ENCODE measurements at places on chromosomes 12 and 14.

- no peak for DNase-seq
Observed at GRCh38 chr12:92601176-92601575, 101.6 kb upstream of the PLEKHG7 start.

DNA sequence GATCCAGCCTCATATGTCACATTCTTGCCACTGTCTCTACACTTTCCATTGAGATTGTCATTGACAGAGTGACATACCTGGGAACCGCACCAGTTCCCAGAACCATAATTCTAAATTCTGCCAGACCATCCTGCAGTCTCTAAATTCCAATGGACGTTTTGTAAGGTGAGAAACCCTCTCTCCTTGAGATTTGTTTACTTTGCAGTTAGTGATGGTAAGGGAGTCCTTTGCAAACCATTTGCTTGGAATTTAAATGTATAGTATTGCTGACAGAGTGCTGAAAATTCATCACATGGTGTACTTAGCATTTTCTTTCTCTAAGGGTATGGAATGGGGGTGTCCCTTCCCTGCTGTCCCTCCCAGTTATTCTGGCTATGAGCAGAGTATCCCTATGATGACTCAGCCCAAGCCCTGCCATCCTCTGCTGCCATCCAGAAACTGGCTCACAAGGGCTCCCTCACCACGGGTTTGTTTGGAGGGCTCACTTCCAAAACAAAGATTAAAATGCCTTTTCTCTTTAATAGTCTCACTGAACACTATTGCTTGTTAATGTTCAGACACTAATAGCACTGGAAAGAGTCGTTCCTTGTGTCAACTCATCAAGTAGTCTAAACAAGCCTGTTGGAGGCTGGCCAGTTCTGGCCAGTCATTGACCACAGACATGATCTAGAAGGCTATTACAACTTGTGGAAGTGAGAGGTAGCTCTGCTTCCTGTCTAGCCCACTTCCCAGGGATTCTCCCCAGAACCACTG, 129.0 kb upstream of the HMGA2 start:
- peak; percentile 72 for DNase-seq

GRCh38 chr12:16261944-16262475, 15.5 kb downstream of the SLC15A5 start:
- DNase-seq = no peak

GRCh38 chr14:57987596-57988300, 121.9 kb upstream of the SLC35F4 start:
- DNase-seq = no peak

DNA sequence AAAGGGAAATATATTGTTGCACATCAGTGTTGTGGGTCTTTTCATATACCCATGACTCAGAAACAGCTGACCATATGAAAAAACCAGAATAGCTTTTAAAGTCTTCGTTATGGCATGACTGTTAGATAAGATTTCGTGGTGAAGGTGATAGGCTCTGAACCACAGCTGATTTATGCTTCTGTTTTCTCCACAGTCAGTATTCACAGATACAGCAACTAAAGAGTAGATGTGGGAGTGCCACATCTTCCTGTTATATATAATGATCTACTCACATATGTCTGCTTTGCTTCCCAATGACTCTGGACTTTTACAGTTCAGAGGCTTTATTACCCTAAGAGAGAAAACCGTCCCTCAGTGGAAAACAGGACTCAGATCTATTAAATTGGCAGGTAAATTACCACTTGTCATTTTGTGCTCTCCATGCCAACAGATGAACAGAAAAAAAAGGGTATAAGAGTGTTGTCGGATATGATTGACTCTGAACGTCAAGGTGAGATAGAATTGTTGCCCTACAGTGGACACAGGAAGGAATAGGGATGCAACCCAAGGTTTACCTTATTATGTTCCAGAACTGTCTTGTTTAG, 1037.1 kb downstream of the GALC start:
- DNase-seq = no peak

DNA sequence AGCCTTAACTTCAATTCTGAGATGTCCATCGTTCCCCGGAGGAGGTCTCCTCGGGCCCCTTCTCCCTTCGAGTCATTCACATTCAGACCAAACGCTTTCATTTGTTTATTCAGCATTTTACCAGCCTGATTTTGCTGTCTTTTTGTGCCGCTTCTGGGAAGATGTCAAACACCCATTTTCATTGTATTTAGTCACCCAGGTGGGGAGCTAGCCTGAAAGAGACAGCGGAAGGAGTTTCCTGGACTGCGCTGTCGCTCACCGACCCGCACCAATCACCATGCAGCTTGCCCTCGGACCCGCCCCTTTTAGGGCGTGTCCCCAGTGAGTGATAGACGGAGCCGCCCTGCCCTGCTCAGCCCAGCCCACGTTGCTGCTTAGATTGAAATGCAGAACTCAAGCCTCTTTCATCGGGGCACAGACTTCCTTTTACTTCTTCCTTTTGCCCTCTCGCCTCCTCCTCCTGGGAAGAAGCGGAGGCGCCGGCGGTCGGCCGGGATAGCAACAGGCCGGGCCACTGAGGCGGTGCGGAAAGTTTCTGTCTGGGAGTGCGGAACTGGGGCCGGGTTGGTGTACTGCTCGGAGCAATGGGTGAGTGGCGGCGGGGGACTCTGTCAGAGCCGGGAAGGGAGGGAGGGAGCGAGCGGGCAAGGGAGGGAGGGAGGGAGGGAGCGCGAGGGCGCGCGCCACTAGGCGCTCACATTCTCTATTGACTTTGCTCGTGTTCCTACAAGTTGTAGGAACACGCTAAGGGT, at the start of gene PAX9:
PAX9 (plus strand) TSS at position 355 of the 752 bp plus-strand sequence; CDS start at position 585, 230 bp downstream.
- no peak for DNase-seq

DNA sequence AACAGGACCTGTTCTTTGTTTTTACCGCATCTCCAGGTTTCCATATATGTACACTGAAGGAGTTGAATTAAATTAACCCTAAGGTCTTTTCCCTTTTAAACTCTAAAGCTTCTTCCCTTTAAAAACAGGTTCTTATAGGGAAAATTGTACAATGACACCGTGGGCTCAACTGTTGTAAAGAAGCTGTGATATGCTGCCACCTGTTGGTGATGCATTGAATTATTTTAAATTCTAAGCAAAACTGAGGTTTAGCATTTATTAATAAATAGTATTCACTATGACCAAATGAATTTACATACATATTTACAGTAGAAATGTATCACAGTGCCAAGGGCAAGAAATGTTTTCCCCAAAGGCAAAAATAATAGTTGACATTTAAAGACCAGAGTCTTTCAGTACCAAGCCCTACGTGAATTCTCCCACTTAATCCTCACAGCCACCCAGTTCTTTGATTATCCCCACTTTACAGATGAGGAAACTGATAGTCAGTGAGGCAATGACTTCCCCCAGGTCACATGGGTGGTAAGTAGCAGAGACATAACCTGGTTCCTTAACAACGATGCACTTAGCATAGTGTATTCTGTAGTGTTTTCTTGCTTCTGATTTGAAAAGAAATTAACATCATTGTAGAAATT, 35.7 kb upstream of the TMEM263 start:
- peak; percentile 39 for DNase-seq

- DNase-seq = no peak
Observed at GRCh38 chr12:28652239-28652638, 462.0 kb downstream of the CCDC91 start.

DNA sequence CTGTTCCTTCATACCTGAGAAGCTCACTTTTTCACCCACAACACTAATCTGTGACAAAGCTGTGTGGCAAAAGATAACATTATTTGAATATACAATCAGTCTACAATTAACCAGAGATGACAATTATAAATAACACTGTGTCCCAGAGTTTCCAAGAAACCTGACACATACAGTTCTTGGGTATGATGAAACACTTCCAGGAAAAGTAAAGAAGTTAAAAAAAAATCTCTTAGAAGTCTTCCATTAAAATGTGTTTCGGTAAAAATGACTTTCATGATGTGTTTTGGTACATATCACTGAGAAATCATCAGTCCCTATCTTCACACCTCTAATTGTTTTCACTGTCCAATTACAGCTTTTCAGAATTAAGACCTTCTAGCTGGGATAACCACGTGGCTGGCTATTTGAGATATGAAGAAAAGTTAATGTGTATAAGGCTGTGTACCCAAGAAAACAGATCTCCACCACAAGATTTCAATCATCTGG, 390.2 kb downstream of the SOX5 start:
- DNase-seq = no peak

DNA sequence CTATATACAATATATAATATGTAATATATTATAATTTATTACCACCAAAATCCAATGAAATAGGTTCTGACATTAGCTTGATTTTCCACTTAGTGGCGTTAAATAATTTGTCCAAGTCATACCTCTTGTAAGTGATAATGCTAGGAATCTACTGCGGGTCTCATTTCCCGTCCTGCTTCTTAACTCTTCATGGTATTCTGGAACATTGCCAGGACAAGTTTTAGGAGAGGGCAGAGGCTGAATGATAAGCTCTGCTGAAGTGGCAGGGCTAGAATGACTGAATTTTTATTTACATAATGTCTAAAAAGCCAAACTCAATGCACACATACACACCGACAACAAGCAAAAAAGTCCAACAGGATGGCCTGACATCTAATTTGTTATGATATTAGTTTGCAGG, 70.4 kb upstream of the PTPRQ start:
- DNase-seq = no peak

DNA sequence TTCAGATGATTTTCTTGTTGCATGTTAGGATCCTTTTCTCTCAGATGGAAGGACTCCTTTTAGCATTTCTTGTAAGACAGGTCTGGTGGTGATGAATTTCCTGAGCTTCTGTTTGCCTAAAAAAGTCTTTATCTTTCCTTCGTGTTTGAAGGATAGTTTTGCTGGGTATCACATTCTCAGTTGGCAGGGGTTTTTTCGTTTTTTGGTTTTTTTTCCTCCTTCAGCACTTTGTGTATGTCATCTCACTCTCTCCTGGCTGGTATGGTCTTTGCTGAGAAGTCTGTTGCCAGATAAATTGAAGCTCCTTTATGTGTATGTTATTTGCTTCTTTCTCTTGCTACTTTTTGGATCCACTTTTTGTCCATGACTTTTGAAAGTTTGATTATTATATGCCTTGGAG, 15.6 kb upstream of the TXNRD1 start:
- DNase-seq = no peak

DNA sequence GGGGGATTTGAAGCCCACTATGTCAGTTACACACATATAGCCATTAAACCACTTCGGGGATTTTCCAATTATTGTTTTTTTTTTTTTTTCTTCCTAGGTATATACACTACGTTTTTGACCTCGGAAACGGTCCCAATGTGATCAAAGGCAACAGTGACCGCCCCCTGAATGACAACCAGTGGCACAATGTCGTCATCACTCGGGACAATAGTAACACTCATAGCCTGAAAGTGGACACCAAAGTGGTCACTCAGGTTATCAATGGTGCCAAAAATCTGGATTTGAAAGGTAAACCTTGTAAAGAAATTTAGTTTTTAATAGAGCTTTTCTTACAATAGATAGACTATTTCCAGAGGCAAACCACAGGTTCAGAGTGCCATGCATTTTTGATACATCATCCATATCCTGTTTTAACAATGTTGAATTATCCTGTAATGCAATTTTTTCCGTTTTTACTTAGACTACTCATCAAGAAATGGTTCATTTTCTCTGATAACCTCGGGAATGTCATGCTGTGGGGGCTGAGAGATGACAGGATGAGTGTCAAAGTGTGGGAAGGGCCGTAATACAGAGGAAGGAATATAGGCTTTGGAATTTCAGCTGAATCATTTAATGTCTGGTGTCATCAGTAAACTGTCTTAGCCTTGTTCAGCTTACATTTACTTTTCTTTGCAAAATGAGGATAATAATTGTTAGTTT, 797.1 kb downstream of the NRXN3 start:
- no peak for DNase-seq

DNA sequence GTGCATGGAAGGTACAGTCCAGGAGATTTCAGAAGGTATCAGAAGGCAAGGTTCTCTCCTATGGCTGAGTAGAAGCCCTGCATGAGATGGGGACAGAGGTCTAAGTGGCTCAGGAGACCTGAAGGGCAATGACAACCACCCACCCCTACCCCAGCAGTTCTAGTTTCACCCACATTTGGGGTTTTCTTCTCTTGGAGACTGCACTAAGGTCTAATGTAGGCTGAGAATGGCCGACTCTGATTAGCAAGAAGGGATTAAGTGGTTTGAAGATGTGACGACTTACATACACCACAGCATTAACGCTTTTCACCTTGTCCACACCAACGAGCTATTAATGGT, 71.7 kb upstream of the SOX5 start:
- DNase-seq = no peak

DNA sequence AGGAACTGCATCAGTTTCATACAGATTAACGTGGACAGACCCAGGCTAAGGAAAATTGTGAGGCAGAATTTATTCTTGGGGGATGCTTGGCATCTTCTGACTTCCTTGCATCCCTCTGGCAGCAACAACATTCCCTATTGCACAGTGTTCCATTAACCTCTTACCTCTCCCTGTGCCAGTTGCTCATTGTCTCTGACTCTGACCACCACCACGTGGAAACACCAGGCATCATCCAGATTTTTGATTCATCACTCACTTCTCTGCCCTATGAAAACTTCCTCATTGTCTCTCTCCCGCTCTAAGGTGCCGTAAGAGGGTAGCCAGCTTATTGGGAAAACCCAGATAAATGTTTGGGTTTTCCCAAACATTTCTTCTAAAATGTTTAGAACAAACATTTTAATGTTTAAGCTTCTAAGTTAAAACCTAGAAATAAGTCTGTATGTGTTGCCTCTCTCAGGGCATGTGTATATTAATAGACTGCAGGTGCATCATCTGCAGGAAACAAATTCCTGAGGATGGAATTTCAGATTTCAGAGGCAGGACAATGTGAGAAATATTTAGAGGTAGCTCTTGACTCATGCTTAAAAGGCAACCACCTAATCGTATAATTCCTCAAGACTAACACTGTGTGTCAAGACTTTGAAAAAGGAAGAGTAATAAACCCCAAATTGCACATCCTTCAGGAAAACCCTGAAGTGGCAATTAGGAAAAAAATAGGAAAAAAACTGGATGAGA, 64.5 kb upstream of the SLC35F4 start:
- DNase-seq = no peak

All from smooth muscle cell of the brain vasculature (primary cell).